Central memory CD4-positive, alpha-beta T cell (primary cell): ENCODE measurements at places on chromosomes 16 and 17.

DNA sequence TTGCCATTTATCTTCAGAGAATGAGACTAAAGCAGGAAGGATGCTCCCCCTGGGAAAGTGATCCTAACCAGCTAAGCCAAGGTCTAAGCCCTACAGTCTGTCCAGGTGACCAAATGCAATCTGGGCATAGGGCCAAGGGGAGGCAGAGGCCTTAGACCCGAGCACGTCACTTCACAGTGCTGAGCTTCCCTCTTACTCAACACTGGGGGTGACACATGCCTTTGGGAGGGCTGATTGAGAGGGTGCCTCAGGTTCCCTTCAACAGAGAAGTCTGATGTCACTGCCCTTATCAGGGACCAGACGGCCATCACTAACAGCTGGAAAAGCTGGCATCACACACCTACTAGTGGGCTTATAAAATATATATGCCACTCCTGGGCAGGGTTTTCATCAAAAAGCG lies 4.0 kb downstream of the CIAO2B start:
- DNase-seq = no peak

DNA sequence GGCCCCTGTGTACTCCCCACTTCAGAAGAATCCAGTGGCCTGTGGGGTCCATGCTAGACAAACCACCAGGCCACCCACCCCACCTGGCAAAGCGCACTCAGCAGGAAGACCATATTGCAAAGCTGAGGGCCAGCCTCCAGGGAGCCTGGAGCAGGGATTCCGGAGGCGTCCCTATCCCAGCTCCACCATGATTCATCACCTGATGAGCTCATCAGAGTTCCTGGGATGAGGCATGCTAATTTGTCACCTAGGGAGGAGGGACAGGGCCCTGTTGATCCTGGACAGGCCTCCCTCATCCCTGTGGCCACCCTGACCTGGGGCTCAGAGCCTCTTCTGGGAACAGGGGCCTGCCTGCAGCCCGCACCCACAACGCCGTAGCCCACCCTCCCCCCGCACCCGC lies 131.6 kb upstream of the PLCG2 start:
- DNase-seq = no peak

DNA sequence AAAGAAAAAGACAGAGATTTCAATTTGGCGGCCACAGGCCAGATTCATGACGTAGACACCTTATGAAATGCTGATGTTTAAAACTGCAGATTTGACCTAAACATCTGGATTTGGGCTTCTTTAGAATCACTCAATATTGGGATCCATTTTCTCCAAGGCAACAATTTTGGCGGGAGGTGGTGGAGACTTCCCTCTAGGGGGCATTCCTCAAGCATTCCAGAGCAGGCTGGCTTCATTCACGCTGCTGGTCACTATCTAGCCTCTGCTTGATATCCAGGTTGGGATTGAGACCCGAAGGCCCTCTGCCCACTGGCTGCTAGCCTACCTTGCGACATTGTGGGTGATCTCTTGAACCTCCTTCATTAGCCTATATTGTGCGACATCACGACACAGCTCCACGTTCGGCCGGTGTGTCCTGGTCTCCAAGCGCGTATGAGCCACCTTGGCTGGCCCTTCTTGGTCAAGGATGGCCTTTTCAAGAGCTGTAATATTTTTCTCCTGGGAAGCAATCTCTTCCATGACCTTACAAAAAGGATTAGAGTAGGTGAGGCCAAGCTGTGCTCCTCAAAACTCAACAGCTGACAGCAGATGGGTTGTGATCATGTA lies 24.5 kb downstream of the FBXO39 start:
- DNase-seq = no peak

- peak; percentile 78 for DNase-seq
These were observed 906 bp downstream of the RBL2 start for GRCh38 chr16:53435066-53435688.

DNA sequence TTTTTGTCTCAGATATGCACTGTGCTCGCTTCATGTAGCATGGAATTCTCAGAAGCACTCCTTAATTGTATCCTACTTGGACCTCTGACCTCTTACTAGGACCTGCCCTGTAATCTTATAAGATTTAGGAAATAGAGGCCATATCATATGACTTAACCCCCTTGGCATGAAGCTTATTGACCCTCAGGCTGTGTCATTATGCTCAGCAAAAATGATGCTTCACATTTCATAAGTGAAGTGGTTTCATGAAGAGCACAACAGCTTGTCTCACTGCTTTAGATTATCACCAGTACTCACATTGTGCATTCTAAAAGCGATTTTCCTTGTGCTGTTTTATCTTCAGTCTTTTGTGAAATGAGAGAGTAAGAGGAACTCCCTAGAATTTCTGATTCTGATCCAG lies 6.4 kb downstream of the PHKB start:
- DNase-seq = no peak

DNA sequence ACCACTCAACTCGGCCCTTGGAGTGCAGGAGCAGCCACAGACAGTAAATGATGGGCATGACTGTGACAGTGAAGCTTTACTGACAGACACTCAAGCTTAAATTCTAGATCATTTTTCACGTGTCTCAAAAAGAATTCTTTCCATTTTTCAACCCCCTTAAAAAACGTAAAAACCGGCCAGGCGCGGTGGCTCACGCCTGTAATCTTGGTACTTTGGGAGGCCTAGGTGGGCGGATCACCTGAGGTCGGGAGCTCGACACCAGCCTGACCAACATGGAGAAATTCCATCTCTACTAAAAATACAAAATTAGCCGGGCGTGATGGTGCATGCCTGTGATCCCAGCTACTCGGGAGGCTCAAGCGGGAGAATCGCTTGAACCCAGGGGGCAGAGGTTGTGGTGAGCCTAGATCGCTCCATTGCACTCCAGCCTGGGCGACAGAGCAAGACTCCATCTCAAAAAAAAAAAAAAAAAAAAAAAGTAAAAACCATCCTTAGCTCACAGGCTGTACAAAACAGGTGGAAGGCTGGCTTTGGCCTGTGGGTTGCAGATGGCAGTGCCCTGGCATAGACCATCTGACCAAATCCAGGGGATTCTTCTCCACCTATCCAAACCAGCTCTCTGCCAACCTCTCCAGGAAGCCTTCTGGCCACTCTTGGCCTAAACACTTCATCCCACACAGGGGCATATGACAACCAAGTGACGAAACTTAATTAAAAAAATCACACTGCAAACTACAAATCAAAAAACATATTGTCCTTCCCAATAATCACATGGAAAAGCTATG lies 18.3 kb downstream of the TBC1D16 start:
- no peak for DNase-seq

DNA sequence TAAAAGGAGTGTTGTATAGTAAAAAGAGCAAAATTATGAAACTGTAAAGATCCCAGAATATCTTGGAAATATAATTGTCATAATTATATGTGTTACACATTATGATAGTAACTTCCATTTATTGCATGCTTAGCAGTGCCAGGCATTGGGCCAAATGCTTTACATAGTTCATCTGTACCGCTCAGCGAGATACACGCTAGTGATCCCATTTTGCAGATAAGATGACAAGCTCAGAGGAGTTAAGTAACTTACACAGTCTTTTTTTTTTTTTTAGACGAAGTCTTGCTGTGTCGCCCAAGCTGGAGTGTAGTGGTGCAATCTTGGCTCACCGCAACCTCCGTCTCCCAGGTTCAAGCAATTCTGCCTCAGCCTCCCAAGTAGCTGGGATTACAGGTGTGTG lies 6.8 kb upstream of the EZH1 start:
- DNase-seq = no peak

DNA sequence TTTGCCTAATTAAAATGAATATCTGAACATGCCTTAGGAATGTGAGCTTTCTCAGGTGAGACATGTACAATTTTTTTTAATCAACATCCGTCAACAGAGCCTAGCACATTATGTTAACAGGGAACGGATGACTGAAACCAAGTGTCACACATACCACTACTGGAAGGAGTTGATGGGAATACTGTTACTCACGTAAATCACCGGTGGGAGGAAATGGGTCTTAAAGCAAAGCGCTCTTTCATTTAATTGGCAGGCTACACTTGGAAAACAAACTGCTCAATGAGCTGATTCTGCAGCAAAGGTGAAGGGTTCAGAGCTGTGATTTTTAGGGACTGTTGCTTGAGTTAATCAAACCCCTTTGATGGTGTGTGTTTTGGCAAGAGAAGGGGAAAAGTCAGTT lies 4.8 kb downstream of the CPPED1 start:
- DNase-seq = no peak

DNA sequence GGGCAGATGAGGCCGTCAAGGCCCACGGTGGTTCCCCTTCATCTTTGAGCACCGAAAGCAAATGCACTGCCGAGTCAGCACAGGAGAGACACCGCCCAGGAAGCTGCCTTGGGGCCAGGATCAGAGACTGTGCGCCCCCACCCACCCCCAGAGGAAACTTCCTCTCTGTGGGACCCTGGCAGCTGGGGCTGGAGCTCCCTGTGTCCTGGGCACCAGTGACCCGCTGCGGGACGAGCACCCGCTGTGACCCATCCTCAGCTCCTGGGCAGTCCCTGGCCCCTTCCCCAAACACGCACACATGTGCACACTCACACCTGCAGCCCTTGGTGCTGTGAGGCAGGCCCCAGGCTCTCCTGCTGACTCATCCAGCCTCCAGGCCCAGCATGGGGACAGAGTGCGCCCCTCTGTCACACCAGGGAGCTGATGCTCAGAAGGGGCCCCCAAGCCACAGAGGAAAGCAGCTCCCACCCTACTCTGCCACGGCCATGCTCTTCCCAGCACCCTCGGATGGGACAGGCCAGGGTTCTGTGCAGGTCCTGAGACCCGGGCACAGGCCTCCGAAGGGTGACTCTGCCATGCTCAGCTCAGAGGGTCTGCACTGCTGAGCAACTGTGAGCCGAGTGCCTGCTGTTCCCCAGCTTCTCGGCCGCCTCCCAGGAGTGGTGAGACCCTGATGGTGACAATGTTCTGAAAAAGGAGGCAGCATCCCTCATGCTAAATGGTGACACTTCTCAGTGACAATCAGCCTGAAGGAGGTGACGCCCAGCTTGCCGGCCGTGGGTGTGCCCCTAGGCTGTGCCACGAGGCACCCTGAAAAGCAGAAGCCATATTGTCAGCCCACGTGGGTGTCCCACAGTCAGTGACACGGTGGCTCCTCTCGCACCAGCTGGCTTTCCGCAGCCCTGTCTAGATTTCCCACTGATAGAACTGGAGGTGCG lies 3.6 kb downstream of the PIEZO1 start:
- DNase-seq = peak; percentile 71

GRCh38 chr16:26614237-26614841 lies 452.4 kb upstream of the C16orf82 start:
- no peak for DNase-seq

DNA sequence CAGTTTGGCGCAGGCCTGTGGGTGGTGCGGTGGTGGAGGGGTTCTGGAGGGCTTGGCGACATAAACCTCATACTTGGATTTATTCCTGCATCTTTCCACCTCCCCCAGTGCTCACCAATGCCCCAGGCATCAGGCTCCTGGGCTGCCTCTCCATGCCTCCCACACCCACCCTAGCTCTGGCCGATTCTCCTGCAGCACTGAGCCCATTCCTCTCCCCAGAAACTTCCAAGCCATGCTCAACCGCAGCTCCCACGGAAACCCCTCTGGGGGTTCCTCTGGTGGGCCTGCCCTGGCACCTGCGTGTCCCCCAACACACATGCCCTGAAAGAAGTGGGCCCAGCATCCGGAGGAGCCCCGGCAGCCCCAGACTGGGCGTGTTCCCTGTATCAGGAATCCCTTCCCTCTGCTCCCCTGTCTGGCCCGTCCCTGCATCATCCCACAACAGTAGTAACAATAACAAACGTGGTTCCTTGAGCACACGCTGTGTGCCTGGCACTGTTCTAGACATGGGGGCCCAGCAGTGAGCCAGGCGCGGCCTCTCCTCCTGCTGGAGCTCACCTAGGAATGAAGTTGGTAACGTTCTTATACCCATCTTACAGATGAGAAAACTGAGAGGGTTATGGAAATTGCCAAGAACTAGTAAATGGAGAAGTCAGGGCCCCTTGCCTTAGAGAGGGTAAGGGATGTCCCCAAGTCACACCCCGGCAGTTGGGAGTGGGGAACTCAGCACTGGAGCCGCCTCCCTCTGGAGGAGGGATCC lies 2.3 kb downstream of the PRSS21 start:
- no peak for DNase-seq

DNA sequence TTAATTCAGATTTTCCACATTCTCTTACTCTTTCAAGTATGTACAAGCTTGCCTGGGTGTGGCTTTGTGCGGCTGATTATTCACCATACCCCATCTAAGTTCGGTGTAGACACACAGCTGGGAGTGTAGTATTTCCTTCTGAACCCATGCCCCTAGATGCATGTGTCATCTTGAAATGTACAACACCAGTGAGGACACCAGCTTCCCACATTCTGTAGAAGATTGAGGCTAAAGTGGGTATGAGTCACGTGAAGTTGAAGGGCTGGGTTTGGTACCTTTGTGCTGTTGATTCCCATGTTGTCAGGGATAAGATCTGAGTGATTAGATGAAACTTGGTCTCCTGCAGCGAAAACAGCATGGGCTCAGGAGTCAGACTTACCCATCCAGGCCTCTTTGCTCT lies 14.6 kb upstream of the DHX8 start:
- no peak for DNase-seq

DNA sequence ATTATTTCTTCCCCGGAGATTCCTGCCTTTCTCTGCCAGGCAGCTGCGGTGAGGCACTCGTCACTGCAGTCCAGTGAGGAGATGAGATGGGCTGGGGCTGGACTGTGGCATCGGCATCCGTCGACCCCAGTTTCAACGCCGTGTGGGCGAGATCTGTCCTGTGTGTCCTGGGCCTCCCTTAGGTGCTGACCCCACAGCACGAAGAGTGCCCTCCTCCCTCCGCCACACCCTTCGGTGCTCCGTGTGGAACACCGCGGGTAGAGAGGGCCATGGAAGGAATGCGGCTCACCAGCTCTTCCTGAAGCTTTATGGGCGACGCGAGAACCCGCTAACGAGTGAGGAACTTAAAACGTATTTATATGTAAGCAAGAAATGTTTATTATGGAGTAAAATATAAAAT lies 17.6 kb downstream of the ACSF3 start:
- no peak for DNase-seq

- DNase-seq = no peak
These were observed 7.8 kb downstream of the CA4 start for GRCh38 chr17:60157487-60158040.

DNA sequence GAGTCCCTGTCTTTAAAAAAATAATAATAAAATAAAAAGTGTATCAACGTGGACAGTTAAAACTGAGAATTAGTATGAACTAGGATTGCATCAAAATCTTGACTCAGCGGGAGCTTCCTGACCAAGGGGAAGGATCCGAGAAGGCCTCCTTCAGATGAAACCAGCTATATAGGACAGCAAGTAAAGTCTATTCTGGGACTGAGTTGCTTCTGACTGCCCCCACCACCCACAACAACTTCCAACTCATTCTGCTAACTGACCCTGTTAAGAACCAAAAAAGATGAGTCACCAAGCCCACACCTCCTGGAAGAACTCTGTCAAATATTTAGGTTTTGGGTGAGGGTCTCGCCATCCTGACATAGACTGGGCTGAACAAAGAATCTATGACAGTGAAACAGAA lies 24.9 kb downstream of the MPP3 start:
- DNase-seq = no peak

- DNase-seq = no peak
These were observed 32.7 kb downstream of the TRIM37 start for GRCh38 chr17:59073972-59074371.
